Kidney capillary endothelial cell (primary cell): ENCODE measurements at places on chromosomes 6 and 20.

DNA sequence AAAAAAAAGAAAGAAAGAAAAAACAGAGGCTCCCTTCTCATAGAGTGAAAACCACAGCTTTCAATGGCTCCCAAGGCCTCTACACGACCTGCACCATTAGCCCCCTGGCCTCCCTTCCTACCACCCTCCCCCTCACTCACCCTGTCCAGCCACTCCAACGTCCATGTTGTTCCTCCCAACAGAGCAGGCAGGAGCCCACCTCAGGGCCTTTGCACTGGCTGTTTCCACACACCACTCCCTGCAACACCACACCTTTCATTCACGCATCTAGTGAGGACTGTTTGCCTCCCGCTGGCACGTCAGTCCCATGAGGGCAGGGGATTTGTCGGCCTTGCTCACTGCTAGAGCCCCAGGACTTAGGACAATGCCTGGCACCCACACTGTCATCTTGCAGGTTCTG, 39.5 kb downstream of the GRM4 start:
- no peak for DNase-seq

DNA sequence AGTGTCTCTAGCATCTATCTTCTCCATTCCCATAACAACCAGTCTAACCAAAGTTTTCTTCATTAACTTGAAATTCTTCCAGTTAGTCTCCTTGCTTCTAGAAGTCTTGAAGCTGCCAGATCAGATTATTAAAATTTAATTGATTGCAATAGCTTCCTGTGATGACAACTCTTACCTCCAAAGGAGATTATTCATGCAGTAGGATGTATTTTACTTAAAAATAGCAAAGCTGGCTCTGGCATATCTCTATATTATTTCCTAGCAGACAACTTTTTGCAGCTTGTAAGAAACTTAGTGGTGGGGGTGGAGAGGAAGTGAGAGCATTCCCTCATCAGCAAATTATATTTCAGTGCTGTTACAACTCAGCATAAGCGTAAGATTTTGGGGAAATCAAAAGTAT, 290.4 kb downstream of the GRIK2 start:
- no peak for DNase-seq

DNA sequence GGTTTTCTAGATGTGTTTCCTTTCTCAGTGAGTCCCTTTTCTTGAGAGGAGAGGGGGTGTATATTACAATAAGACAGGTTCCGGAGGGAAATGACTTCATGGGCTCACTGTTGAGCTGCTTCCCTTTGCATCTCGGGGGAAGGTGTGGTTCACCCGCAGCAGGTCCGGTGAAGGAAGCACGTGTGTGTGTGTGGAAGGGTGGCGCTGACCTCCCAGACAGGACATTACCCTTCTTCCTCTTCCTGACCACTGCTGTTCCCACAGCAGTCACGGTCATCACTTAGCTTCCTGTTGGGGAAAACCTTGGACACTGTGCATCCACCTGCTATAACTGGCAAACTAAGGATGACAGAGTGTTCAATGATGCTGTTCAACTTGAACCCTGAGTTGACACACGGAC, 83.6 kb downstream of the PLEKHG1 start:
- peak; percentile 99 for DNase-seq

DNA sequence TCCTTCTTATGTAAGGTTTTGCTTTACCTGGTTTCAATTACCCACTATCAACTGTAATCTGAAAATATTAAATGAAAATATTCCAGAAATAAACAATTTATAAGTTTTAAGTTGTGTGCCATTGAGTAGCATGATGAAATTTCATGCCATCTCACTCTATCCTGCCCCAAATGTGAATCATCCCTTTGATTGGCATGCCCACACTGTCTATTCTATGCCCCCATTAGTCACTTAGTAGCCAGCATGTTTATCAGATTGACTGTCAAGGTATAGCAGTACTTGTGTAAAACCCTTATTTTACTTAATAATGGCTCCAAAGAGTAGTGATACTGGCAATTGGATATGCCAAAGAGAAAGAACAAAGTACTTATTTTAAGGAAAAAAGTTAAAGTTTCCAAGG, 403.8 kb downstream of the ADGRB3 start:
- no peak for DNase-seq

DNA sequence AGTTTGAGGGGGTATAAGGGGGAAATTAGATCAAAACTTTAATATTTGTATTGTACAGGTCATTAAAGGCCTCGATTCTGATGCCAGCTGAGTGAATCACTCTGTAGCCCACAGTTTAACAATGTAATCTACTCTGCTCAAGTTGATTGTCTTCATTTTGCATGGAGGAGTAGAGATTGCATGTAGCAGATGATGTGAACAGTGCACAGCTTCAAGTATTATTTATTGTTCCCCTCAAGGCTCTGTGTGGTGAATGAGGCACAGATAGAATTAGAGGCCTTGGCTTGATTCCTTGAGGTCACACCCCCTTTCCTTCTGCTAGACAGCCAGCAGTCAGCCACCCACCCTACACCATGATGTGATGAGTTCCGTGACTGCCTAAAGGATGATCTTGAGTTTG, 38.1 kb downstream of the TXLNB start:
- no peak for DNase-seq

- DNase-seq, result no peak
Observed at GRCh38 chr6:7922596-7922995, 12.0 kb upstream of the TXNDC5 start.

DNA sequence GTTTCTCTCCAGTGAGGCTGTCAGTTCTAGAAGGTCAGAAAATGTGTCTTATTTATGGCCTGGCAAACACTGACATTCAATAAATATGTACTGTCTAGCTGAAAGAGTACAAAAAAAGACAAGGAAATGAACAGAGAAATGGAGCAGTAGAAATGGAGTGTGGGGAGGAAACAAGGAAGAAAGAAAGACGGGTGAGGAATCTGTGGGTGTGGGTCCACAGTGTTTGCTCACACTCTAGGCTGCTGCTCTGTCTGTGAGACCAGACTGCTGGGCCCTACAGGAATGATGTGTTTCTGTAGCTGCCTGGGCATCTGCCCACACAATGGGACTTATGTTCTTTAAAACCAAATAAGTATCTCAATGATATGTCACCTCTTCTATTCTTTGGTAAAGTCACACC, 114.2 kb downstream of the MOXD1 start:
- no peak for DNase-seq

GRCh38 chr20:44593751-44594150, 11.4 kb downstream of the PKIG start:
- DNase-seq, result no peak

DNA sequence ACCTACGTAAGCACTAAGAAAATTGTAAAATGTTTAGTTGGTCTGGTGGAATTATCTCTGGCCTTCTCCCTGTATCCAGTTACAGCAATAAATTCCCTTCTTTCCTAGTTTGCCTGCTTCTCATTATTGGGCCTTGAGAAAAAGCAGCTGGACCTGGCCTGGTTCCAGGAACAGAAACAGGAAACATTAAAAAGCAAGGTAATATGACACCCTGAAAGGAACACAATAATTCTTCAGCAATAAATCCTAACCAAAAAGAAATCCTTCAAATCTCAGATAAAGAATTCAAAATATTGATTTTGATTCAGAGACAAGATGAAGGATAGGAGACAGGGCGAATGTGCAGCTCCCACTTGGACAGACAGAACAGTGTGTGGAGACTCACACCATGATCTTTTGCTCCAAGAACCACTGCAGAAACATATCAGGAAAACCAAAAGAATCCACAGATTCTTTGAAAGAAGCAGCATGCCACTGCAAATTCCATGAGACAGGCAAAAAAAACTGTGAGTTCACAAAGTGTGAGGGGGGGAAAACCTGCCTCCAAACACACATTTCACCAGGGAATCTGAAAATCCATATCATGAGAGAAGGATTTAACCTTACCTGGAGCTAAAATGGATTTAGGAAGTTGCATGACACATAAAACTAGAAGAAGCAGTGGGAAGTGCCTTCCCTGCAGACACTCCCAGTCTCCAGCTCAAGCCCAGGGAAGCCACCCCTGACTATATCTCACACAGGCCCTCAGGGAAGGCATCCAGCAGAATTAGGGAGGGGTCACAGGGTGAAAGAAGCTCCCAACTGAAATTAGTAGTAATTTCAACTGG, 28.9 kb downstream of the TREM1 start:
- no peak for DNase-seq

DNA sequence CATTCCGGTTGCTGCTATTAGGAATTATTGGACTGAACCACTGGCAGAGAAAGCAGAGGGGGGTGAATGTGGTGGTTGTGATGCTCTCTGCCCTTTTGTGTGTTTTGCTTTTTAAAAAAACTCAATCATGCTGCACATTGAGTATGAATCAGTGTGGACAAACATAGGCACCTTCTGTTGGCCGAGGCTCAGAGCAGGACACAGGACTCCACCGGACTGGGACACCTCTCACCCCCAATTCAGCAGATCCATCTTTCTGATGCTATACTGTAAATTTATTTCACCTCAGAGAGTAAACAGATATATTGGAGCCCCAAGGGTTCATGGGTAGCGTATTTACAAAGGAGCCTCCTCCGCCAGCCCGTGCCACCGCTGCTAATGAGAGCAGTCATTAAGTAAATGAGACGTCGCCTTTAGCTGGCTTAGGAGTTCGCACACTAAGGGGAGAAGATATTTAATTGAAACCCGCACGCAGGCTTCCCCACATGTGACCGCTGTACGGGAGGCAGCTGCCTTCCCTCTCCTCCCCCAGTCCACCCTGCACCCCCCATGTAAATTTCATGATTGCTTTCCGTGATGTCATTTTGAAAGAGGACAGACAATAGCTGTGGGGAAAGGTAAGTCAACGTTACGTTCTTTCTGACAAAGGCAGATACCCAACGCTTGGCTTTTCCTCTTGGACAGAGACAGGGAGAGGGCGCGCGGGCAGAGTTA, at the start of gene MYT1:
MYT1 (plus strand) TSS at position 330 of the 714 bp plus-strand sequence. CDS start 34,410 bp downstream, outside the sequence.
- DNase-seq, result no peak

- no peak for DNase-seq
Observed at GRCh38 chr6:3252861-3253596, 5.7 kb upstream of the PSMG4 start.

DNA sequence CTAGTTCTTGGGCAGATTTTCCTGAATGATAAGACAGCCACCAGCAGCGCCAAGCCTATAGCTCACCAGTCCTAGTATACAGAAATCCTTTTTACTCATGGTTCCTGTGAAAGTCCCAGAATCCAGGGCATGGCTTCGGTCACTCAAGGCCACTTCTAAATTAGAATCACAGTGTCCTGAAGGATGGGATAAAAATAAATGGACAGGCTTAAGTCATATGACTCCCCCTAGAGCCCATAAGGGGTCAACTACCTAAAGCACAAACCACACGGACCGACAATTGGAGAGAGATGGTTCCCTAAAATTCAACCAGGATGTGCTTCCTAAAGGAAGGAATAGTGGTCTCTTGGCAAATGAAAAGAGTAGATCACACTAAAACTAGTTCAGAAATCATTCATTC, 404.1 kb upstream of the PLCB4 start:
- no peak for DNase-seq

- DNase-seq, result no peak
Observed at GRCh38 chr6:26222571-26222970, 135.3 kb downstream of the HFE start.

- no peak for DNase-seq
Observed at GRCh38 chr20:9686866-9687265, 152.0 kb downstream of the PAK5 start.

- no peak for DNase-seq
Observed at GRCh38 chr20:5001174-5002076, at the start of gene SLC23A2. SLC23A2 (minus strand) TSS chr20:5001510; CDS start chr20:4932562, 68,948 bp downstream.

- no peak for DNase-seq
Observed at GRCh38 chr6:110690106-110690654, 125.1 kb downstream of the CDK19 start.
